ENCODE measurements at places on chromosomes 2 and 18.

DNA sequence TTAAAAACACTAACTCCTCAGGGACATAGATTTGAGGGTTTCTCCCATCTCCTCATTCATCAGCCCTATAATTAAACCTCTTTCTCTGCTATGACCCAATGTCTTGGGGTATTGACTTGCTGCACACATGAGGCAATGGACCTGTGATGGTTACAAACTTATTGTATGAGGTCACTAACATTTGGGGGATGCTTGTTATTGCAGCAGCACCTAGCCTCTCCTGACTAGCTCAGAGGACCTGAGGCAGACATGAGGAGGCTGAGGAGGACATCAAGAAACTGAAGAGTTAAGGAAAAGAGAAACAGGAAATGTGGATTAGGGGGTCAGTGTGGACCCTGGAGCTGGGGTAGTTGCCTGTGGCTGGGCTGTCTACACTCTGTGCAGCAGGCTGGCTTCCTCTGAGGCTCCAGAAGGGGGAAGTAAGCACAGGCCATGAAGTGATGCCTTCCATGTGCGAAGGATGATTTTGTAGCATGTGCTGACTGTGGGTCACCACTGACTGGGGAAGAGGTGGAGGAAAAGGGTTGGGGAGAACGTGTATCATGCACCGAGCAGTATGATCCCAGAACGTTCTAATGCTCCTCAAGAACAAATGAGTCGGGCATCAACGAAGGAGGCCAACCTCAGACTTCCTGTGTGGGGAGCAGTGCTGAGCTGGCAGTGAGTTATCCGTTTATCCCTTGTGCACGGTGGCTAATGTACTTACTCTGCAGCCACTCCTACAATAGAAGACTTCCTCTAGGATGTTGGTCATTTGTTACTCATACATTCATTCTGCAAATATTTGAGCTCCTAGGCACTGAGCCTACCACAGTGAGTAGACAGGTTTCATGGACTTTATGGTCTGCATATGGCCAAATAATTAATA is 42.1 kb upstream of the RFX8 start:
- no peak for DNase-seq

DNA sequence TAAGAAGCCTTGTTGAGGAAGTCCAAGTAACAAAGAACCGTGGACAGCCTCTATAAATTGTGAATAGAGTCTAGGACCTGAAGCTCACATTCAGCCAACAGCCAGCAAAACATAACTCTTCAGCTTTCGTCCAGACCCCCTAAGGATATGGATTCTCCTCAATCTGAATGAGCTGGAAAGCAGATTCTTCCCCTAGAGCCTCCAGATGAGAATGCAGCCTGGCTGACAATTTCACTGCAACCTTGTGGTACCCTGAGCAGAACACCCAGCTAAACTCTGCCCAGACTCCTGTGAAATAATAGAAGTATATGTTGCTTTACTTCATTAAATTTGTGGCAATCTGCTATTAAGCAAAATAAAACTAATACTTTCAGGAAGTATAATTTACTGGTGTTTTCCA is 483.5 kb upstream of the SLC8A1 start:
- DNase-seq = no peak

GRCh38 chr2:231926761-231927565 is 767 bp upstream of the NPPC start:
- no peak for DNase-seq

GRCh38 chr2:195563857-195564512 is 93.0 kb upstream of the SLC39A10 start:
- no peak for DNase-seq

- DNase-seq = peak; percentile 94
These were observed 185.5 kb downstream of the C1D start for GRCh38 chr2:67877301-67877700.

DNA sequence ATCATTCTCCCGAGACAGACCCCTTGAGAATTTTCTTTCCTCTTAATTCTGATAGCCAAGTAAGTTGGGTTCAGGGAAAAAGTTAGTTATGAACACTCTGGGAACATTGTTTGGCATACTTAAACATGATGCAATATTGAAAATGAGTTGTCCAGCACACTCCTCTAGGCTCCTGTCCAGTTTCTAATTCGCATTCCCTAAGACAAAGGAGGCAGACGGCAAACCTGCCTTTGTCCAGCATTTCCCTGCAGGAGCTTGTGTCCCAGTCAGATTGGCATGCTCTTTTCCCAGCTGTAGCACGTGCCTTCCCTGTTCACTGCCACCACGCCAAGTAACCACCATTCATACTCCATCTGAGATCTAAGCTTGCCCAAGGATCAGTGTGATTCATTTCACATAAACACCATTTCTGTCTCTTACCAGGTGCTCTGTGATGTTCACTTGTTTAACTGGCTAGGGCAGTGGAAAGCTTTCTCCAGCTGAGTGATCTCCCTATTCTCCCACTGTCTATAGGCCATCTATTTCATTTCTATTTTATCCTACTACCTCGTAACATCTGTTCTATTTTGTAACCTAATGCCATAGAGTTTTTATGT is 150.0 kb upstream of the EPB41L3 start:
- peak; percentile 54 for DNase-seq

- no peak for DNase-seq
These were observed 1448.3 kb upstream of the DDX18 start for GRCh38 chr2:116366212-116366611.

DNA sequence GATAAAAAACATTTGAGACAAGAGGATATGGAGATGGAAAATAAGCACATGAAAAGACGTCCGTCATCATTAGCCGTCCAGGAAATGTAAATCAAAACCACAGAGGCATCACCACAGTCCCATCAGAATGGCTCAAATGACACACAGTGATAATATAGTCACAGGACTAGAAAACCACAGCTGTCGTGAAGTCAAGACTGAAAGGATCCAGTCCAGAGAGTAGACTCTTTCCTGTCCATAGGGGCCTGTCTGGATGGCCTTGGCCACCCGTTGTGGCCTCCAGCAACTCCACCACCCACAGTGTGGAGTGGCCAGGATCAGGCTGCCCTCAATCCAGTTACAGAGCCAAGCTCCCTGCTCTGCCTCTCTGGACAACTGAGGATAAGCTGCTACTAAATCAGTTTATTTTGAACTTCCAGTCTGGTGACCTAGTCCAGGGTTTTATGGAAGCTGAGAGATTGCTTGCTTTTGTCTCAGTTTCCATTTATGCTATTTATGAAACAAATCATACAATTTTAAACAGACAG is 60.4 kb downstream of the RHOB start:
- no peak for DNase-seq

- DNase-seq = no peak
These were observed 109.5 kb upstream of the ITGB6 start for GRCh38 chr2:160309585-160309984.

GRCh38 chr2:134137182-134137611 is 116.7 kb upstream of the MGAT5 start:
- no peak for DNase-seq

GRCh38 chr2:61144697-61145268 is 17.2 kb upstream of the C2orf74 start:
- peak; percentile 91 for DNase-seq

DNA sequence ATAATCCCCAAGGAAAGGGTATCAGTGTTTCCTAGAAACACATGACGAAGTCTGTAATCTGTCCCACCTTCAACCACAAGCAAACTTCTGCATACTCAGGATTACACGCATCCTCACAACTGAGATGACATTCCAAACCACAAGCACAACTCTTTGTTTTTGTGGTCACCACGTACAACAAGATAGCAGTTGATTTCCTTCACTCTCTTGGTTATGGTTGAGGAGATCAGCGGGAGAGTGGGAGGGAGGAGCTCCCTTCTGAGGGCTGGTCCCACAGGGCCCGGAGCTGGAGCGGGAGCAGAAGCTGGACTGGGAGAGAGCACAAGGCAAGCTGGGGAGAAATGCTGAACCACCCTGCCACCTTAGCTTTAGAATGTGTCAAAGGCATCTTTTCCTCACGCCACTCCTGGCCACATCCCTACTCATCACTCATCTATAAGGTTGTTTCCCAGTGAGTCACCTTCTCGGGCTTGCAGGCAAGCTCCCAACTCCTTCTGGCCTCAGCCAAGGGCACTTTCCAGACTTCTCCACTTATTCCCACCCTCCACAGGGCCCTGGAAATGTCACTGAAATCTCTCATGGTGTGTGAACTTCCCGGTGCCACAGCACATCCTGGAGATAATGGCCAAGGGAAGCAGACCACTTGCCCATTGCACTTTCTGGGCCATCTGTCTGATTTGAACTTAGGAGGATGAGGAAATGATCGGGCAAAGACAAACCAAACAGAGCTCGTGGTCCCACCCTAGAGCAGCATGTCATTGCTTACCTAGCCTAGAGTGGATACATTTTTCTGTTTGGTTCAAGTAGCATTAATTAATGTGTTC is 98.9 kb upstream of the LGALSL start:
- no peak for DNase-seq

GRCh38 chr2:23624378-23624777 is 239.4 kb downstream of the KLHL29 start:
- DNase-seq = no peak

GRCh38 chr18:32257084-32257785 is 67.4 kb downstream of the MEP1B start:
- DNase-seq = no peak

DNA sequence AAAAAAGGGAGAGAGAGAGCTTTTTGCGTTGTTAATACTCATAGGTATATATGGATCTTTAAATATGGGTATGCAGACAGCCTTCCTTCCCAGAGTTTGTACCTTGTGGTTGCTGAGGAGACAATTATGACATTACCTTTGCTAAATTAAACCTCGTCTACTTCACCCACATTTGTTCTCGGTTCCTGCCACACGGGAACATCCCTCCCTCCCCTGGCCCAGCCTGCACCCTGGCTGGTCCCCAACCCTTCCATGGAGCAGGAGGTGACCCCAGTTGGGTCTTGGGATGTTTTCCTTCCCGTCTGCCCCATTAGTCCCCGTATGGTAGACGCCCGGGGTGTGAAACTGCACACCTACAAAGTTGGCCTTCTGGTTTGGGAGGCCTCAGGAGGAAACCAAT is 105.3 kb upstream of the FZD7 start:
- DNase-seq = no peak

- DNase-seq = no peak
These were observed 34.5 kb downstream of the SCRN3 start for GRCh38 chr2:174430066-174430465.

DNA sequence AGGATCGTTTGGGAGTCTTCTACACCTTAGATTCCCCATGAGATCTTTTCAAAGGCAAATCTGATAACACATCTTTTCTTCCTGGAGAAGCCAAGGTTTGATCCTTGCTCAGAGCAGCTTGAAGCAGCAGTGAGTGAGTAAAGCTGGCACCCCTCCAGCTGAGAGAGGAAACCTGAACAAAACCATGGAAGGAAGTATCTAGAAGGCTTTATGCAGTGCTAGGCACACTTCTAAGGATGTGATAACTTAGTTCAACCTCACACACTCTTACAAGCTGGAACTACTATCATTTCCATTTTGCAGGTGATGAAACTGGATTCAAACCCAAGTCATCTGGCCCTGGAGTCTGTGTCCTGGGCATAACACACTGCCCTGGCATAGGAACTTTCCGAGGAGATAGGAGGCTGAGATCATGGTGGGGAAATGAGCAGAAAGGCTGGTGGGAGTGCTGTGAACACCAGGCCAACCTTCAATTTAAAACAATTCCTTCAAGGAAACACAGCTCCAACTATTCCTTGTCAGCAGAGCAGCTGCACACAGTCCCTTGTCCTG is 71.2 kb downstream of the CTAGE1 start:
- no peak for DNase-seq

DNA sequence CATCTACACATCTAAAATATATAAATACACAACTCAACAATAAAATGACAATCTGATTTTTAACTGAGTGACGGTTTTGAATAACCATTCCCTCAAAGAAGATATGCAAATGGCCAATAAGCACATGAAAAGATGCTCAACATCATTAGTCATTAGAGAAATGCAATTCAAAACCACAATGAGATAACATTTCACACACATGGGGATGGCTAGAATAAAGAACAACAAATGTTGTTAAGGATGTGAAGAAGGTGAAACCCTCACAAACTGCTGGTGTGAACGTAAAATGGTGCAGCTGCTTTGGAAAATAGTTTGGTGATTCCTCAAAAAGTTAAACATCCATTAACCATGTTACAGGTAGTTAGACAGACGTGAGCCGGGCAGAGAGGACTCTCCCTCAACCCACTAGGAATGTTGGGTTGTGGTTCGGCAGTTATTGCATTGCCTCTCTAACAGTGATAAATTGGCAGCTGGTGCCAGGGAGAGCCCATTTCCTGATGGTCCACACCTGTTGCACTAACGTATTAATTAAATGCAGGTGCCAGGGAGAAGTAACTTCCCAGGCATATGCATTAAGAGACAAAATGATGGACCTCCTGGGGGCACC is 22.3 kb upstream of the DUSP2 start:
- DNase-seq = no peak

DNA sequence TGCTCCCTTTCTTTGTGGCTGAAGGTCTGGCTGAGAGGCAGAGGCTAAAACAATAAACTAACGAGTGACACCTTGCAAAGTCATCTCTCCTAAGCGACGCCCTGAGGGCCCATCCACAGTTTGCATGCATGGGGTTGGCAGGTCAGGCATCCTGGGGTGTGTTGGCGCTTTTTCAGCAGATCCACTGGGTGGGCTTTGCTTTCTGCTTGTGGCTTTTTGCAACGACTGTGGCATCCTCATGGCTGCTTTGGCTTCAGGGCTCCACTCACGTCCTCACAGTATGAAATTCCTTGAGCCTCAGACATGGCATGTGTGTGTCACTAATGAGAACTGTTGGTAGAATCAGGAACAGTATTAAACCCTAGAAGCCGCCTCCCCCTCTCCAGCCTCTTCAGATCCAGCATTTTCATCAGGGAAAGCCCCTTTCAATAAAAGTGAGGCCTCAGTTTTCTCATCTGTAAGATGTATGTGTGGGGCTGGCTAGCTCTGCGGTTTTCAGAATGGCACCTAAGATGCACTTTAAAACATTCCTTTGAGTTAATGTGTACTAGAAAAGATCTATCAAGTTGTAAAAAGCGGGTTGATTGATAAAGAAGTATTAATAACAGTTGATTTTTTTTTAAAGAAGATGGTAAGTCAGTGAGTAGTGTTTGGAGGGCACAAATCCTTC is 72.5 kb downstream of the SH3BP4 start:
- DNase-seq = no peak

DNA sequence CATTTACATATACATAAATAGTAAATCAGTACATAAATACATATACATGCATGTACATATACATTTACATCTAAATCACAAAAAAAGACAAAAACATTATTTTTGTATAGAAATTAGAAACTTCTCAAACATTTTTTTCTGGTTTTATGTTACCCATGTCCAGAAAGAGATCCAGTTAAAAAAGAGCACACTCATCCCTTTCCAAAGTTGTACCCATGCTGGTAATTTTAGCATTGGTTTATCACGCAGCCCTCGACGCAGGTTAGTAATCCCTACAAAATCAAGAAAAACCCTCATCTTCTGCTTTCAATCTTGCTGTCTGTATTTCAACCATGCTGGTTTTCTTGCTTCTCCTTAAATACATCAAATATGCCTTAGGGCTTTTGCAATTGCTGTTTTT is 10.5 kb downstream of the SCN9A start:
- DNase-seq = no peak

- no peak for DNase-seq
These were observed at the start of gene TNFRSF11A for GRCh38 chr18:62324917-62325805. Gene TNFRSF11A, plus strand, starts transcription at chr18:62325310. Its CDS starts 43 bp downstream, at chr18:62325353.

Data from cerebellar cortex (tissue), 1 donor.